ENCODE measurements at places on chromosomes 13 and 19.

GRCh38 chr19:49061445-49061844 is 3.2 kb downstream of the NTF4 start:
- DNase-seq, result no peak

DNA sequence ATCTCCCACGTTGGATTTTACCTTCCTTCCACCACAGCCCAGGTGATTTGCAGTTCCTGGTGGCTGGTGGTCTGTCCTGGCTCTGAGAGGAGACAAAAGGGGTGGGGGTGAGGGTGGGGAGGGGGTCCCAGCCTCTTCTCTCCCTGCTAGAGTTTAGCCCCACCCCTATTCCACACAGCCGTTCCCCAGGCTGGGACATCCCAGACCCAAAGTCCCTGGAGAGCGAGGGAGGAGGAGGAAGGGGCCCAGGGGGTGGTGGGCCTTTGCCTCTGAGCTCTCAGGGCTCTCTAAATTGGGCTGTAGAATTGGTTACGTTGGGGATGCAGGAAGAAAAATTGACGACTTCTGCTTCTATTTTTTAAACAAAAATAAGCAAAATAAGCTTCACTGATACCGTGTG is 81.9 kb downstream of the SLC6A16 start:
- no peak for DNase-seq

- no peak for DNase-seq
These were observed 902 bp upstream of the CCDC106 start for GRCh38 chr19:55646889-55647731.

GRCh38 chr19:44890366-44891015 is 563 bp upstream of the TOMM40 start:
- DNase-seq, result no peak

GRCh38 chr13:84684048-84684662 is 801.9 kb upstream of the SLITRK1 start:
- no peak for DNase-seq

- DNase-seq, result no peak
These were observed 44.8 kb downstream of the USP12 start for GRCh38 chr13:27126859-27127258.

- no peak for DNase-seq
These were observed 26.1 kb downstream of the EXOC3L2 start for GRCh38 chr19:45218911-45219743.

- no peak for DNase-seq
These were observed 23.8 kb upstream of the CBY2 start for GRCh38 chr13:45678282-45678681.

DNA sequence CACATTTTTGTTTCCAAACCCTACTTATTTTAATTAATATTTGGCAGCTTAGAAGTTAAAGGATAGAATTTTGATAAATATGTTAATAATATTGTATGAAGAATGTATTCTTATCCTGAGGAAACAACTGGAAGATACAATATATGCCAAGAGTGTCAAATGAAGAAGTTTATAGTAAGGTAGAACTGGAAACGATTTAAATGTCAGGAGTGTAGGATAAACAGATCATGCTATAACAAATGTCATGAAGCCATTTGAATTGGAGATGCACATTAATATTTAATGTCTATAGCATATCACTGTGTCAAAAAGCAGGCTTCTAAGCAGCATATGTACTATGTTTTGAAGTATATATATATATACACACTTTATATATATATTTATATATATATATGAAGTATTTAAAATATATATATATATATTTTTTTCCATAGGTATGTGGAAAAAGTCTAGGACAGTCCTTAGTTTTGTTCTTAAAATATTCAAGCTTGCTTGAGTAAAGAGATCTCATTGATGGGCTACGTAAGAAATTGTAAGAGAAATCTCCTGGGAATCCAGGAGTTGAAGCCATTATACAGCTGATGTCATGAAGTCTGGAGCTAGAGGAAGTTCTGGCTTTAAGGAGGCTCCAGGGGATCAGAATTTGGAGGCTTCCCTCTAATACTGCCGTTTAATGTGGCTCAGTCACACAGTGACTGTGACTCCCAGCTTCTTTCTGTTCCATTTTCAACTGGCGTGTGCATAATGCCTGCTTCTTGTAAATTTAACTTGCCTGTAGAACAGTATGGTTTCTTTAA is 79.9 kb upstream of the MYCBP2 start:
- no peak for DNase-seq

- DNase-seq, result no peak
These were observed 6.0 kb upstream of the RABAC1 start for GRCh38 chr19:41965106-41965505.

DNA sequence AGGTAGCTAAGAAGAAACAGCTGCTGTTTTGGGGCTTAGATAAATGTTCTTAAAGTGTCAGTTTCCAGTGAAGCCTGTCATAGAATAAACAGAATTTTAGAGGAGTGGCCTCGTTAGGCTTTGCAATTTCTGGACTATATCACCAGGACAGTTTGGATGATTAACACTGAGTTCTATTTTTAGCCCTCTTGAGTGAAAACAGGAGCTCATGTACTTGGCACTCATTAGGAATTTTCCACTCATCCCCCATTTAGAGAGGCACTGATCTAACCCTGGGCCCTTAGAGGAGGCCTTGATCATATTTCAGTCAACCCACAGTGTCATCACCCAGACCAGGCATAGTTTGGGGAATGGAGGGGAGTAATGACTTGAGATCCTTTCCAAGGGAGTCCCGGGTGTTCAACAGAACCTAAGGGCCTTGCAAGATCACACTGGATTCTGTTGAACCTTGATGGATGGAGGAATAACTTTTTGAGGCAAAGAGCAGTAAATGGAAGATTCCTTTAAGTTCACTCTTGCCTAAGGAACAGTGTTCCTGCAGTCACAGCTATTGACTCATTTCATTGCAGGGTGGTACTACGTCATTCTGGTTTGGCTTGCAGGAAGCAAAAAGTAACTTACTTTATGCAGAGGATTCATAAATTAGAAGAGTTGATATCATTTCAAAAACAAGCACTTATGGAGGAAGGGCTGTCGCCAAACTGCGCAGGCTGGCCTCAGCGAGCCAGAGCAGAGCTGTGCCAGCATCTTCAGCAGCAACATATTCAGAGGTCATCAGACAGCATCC is 160.2 kb downstream of the SLC7A1 start:
- no peak for DNase-seq

GRCh38 chr19:16380943-16381755 is 56.5 kb downstream of the KLF2 start:
- DNase-seq, result no peak

DNA sequence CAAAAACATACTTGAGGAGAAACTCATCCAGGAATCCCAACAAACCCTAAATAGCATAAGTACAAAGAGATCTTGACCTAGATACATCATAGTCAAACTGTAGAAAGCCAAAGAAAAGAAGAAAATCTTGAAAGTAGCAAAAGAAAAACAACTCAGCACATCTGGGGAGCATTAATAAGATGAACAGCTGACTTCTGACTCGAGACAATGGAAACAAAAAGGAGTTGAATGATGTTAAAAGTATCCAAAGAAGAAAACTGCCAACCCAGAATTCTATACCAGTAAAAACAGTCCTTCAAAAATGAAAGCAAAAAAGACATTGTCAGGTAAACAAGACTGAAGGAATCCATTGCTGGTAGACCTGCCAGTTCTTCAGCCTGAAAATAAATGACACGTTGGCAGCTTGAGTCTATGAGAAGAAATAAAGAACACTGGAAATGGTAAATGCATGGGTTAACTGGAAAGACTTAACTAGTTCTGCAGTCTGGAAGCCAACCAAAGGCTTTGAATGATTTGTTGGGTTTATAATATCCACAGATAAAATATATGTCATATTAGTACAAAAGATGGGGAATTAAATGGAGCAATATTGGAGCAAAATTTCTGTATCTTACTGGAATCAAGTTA is 46.8 kb downstream of the TSSK6 start:
- no peak for DNase-seq

- DNase-seq, result no peak
These were observed 7.5 kb upstream of the ATP8B3 start for GRCh38 chr19:1819341-1820255.

DNA sequence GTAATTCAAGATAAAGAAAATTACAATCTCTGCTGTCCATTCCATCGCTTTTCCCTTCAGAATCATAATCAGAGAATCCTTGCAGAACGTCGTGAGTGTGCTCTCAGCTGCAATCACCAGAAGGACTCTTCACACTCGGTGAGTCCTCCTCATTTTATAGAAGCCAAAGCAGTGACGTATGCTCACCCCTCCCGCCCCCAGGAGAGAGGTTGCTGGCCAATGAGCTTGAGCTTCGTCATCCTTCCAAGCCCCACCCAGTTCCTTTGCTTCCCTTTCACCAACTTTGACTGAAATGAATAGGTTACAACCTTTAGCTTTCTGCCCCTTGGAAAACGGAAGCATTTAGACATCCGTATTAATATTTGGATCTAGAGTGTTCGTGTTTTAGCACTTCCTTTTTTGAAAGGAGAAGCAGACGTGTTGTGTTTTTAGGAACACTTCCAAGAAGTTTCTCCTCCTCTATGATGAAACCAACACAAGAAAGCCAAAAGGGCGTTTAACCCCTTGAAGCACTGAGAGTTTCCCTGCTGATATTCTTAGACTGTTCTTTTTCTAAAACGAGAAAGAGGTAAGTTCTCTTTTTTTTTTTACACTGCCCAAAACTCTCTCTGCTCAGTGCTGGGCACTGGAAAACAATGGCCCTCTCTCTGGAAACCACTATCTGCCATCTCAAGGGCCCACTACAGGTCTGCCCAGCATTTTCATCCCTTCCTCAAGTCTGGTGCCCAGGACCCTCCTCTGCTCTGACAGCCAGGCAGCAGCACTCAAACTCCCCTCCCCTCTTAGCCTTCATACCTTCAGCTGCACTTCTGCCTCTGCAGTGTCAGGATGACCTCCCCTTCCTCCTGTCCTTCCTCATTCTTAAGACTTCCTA is 44.3 kb upstream of the CEACAM21 start:
- DNase-seq, result peak; percentile 57

GRCh38 chr19:33376941-33377557 is 3.5 kb downstream of the CEBPG start:
- no peak for DNase-seq

- no peak for DNase-seq
These were observed 24.0 kb upstream of the KATNAL1 start for GRCh38 chr13:30331331-30331771.

Data from stimulated activated CD4-positive, alpha-beta T cell treated with anti-CD3 and anti-CD28 coated beads, Interleukin-12 subunit alpha, Interleukin-12 subunit beta, amount 100 ng/mL, for 24 hours (primary cell).